ENCODE measurements at places on chromosomes 16 and 17.

- peak; percentile 50 for DNase-seq
These were observed 28.8 kb downstream of the ZCCHC14 start for GRCh38 chr16:87463722-87464690.

GRCh38 chr16:73368715-73369114, 320.8 kb upstream of the ZFHX3 start:
- no peak for DNase-seq

GRCh38 chr16:53745753-53746266, 41.9 kb downstream of the FTO start:
- peak; percentile 14 for DNase-seq

GRCh38 chr16:4378999-4379690, 7.5 kb downstream of the VASN start:
- no peak for DNase-seq

DNA sequence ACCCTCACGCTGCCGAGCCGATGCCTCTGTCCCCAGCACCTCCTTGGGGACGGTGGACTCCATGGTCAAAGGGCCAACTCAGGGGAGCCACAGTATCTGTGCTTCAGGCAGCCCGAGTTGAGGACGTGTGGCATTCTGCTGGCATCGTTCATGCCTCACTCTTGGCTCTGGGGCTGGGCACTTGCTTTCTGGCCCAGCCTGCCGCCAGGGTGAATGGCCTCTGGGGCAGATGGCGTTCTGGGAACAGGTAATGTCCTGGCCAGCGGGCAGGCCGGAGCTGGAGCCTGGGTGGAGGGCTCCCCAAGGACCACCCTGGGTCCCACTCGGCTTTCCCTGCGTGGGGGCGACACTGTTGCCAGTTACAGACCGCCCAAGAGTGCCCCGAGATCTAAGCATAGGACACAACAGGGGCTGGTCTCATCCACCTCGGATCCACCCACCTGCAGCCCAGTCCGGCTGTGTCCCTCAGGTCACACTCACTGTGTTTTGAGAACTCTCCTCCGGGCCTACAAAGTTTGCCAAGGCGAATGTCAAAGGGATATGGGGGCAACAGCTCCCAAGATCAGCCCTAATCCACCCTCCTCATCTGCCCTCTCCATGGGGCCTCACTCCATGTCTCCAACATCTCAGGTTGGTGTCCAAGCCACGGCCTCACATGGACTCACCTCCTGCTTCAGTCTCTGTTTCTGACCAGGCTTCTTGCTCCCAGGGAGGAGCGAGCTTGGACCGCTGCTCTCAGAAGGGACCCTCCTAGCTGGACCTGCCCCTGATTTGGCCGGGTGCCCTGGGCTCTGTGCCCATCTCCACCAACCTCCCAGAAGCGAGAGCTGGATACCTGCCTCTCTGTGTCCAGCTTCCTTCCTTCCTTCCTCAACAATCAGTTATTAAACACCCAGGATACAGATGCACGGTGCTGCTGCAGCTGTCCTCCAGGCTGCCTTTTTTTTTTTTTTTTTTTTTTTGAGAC, 60.8 kb downstream of the TMEM235 start:
- no peak for DNase-seq

- DNase-seq = peak; percentile 5
These were observed 63.9 kb downstream of the MYO1D start for GRCh38 chr17:32813021-32813420.

GRCh38 chr16:5526826-5527225, 429.2 kb upstream of the EEF2KMT start:
- no peak for DNase-seq

GRCh38 chr17:42819939-42820535, 4.0 kb downstream of the BECN1 start:
- DNase-seq = peak; percentile 24

GRCh38 chr17:49146620-49147306, 14.2 kb downstream of the B4GALNT2 start:
- DNase-seq = peak; percentile 95

GRCh38 chr16:15960124-15960971, 10.9 kb downstream of the ABCC1 start:
- DNase-seq = no peak

GRCh38 chr16:77739559-77739892, 17.2 kb downstream of the NUDT7 start:
- peak; percentile 81 for DNase-seq

DNA sequence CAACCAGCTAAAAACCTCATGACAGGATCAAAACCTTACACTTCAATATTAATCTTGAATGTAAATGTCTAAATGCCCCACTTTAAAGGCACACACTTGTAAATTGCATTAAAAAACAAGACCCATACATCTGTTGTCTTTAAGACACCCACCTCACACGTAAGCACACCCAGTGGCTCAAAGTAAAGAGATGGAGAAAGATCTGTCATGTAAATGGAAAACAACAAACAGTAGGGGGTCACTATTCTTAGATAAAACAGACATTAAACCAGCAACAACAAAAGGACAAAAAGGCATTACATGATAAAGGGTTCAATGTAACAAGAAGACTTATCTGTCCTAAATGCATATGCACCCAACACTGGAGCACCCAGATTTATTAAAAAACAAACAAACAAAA, 35.6 kb downstream of the SDR42E1 start:
- DNase-seq = no peak

DNA sequence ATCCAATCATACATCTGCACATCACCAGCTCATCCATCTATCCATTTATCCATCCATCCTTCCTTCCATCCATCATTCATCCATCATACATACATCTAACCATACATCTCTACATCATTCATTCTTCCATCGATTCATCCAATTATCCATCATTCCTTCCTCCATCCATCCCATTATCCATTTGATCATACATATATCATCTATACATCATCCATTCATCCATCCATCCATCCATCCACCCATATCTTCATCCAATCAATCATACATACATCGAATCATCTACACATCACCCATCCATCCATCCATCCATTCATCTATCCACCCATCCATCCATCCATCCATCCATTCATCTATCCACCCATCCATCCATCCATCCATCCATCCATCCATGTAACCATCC, 29.3 kb upstream of the STH start:
- DNase-seq = no peak

DNA sequence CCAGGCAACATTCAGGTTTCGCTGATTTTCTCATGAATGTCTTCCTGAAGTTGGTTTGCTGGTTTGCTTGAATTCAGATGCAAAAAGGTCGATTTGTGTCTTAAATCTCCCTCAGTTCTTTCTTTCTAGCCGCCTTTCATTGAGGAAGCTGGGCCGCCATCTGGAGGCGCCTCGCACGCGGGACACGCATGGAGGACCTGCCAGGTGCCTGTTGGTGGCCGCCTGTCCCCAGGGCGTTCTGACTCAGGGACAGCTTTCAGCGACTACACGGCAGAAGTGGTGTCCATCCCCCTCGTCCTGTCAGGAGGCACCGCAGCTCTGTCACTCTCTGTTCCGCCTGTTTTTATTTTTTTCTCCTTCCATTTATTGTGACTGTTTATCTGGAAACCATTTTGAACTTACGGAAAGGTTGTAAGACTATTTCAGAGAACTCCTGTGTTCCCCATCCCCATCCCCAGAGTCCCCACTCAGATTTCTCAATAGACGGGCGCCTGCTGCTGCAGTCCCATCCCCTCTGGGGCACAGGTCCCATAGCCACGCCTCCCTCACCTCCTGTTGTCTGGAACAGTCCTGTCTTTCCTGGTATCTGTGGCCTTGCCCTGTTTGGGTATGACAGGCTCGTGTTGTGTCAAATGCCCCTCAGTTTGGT, 33.2 kb downstream of the COX4I1 start:
- DNase-seq = peak; percentile 28

DNA sequence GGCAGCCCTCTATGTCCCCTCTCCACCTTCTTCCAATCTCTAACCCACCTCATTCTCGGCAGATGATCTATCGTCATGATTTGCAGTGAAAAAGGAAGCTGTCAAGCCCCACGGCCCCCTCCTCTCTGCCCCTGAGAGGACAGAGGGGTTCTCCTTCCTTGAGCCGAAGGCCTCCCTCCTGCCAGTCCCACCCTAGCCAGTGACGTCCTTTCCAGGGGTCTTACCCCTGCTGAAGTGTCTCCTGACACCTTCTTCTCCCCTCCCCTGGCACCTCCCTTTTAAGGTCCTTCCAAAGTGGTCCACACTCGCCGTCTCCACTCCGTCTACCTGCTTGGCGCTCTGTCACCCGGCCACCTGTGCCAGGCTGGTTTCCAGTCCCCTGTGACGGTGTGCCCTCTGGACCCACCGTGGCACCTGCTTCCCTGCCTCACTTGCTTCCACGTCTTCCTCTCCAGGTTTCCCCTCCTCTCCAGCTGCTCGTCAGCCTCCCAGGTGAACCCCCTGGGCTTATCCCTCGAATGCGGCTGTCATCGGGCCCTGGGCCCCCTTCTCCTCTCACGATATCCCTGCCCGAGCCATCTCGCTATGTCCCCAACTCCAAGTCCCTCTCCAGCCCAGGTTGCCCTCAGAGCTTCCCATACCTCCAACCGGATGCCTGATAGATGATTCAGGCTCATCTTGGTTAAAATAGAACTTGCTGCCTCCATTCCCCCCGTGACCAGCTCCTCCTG, 5.7 kb downstream of the CCDC102A start:
- no peak for DNase-seq

Data from trophoblast cell (in vitro differentiated cells and primary cell).